D341Med (cell line): ENCODE measurements at places on chromosomes 12 and 14.
A peak's percentile ranks its signal among the peaks of the same experiment; 100 is the strongest.

- DNase-seq, result peak; percentile 60
Observed at GRCh38 chr12:1162081-1162760, 171.2 kb downstream of the ERC1 start.

- no peak for DNase-seq
Observed at GRCh38 chr12:95648990-95649791, 97.9 kb upstream of the USP44 start.

DNA sequence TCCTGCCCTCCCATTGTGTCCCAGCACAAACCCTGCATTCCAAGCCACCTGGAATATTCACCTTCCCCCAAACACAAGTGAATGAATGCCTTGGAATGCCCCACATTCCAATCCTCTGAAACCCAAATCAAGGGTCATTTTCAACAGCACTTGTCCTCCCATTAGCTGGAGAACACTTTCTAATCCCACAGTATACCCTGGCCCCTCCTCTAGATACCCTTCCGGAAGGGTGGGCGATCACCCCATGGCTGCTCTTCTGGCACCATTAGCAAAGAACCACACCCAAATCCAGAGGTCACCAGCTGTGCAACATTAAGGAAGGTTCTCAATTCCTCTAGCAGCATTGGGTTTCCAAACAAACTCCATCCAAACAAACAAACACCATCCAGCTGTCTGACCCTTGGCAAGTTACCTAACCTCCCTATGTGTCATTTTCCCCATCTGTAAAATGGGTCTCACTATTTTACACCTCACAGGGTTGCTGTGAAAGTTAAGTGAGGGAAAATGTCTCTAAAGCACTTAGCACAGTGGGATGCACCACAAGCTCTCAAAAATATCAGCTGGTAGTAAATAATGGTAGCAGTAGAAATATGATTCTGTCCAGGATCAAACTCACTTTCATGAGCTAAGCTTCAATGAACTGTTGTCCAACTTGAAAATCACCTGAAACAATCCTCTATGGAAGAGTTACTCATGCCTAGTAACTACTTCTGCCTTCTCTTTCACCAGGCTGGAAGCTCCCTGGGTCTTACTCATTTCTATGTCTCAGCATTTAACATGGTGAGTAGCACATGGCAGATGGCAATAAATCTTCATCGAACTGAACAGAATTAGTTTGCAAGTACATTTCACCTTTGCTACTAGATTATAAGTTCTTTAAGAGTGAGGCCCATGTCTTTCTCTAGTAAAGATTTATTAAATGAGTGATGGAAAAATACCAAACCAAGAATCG, 5.3 kb downstream of the NUAK1 start:
- DNase-seq, result no peak

GRCh38 chr14:22713631-22713950, 52.9 kb upstream of the OXA1L start:
- no peak for DNase-seq

GRCh38 chr12:57940915-57941164, 527 bp upstream of the ATP23 start:
- no peak for DNase-seq

DNA sequence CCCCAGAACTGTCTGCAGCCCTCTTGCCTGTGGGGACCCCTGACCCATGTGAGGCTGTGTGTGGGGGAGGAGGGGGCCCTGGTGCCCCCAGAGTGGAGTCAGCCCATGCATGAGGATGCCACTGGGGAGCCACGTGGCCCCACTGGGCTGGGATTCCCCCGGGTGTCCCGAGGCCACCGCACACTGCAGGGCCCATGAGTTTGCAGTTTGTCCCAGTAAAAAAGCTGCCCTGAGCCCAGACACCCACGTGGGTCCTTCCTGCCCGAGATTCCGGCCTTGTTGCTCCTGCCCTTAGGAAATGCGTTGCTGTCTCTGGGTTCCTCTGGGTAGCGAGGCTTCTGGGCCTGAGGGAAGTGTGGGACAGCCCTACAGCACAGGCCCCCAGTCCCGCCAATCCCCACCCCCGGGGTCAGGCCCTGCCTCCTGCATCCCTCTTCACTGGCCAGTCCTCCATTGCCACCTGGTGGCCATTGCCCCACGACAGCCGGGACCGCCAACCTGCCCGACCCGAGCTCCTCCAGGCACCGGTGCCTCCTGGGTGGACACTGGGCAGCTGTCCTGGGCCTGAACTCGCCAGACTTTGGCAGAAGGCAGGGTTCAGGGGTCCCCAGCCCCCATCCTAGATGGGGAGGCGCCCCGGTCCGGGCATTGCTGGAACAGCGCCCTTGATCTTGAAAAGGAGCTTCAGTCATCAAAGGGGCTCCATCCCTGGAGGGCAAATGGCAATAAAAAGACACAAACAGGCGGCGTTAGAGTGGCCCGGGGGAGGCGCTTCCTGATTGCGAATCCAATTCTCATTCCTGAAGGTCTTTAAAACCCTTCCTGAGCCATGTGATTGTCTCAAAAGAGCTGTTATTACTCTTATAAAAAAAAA, 15.6 kb upstream of the C14orf180 start:
- peak; percentile 91 for DNase-seq

- no peak for DNase-seq
Observed at GRCh38 chr12:76888775-76889174, 10.0 kb upstream of the CSRP2 start.

DNA sequence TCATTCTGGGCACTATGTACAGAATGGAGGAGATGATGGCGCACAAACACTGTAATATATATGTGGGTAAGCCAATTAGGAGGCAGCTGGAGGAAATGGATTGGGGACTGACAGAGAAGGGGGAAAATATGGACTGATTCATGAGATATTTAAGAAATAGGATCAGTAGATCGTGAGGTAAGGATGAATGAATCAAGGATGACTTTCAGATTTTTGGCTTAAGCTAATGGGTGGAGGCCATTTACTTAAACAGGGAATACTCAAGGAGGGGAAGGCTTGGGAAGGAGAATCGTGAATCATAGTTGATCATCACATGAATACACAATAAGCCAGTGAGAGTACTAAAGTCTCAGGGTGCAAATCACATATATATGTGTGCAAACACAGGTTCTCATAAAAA, 11.2 kb upstream of the GNPNAT1 start:
- no peak for DNase-seq

- DNase-seq, result no peak
Observed at GRCh38 chr12:121314431-121314830, 17.9 kb upstream of the CAMKK2 start.

DNA sequence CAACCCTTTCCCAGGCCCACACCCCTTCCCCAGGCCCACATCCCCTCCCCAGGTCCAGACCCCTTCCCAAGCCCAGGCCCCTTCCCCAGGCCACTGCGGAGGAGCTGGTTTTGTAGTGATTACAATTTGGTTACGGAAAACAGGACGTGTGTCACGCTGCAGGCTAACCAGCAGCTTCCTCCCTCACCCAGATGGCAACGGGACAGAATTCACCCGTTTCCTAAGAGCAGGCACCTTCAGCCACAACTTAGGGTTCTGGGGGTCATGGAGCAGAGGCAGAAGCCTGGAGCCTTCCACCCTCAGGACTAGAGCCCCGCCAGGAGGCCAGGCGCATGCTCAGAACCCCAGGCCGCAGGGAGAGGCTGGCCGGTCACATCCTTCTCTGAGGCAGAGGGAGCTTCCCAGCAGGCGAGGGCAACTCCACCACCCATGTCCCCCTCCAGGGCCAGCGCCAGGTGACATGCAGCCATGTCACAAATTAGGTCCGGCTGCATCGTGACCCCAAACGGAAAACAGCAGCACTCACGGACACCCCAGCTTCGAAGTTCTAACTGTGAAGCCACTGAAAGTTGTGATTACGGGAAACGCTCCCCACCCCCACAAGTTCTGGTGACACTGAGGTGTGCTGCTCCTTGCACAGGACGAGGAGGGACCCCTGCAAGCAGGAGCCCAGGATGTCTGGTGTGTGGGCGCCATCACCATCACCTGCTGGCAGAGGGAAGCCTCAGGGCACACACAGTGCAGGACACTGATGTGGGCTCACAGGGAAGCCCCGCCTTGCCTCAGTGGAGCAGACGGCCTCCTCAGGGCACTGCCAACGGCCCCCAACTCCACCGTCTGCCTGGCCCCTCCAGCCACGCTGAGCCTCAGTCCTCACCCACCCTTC, 7.7 kb downstream of the BRF1 start:
- peak; percentile 6 for DNase-seq
